ENCODE measurements at places on chromosomes 2 and 18. TPM values are rescaled to one million over a fixed set of nuclear protein-coding genes. Genes with fewer than 3 reads are reported as not detected.

The KLHL14 gene
- not detected for total RNA-seq

The FOXD4L1 gene
- 0.09 TPM for total RNA-seq

The TMEM131 gene
- 20.2 TPM for total RNA-seq

The SOX11 gene
- under 0.01 TPM for total RNA-seq

The LRRC30 gene
- not detected for total RNA-seq

The SCYGR4 gene
- total RNA-seq, result not detected

The C2orf80 gene
- total RNA-seq, result not detected

The TRAPPC12 gene
- total RNA-seq, result 52.3 TPM

The GPR45 gene
- not detected for total RNA-seq

The EVX2 gene
- under 0.01 TPM for total RNA-seq

The SCN2A gene
- total RNA-seq, result 0.43 TPM

The ADGRF3 gene
- total RNA-seq, result under 0.01 TPM

The GLI2 gene
- 11.3 TPM for total RNA-seq

The MC5R gene
- total RNA-seq, result not detected

The AQP12B gene
- not detected for total RNA-seq

The DNPEP gene
- total RNA-seq, result 106 TPM

The DPYSL5 gene
- not detected for total RNA-seq

The RAB6C gene
- total RNA-seq, result not detected

The ALK gene
- total RNA-seq, result under 0.01 TPM

The TLX2 gene
- total RNA-seq, result not detected

The MATN3 gene
- total RNA-seq, result 1.5 TPM

The APLF gene
- total RNA-seq, result 7.0 TPM

The YES1 gene
- total RNA-seq, result 68.6 TPM

The REG3G gene
- total RNA-seq, result not detected

The C1QL2 gene
- total RNA-seq, result not detected

The ZNF516 gene
- total RNA-seq, result 22.9 TPM

The MXD1 gene
- 5.8 TPM for total RNA-seq

The SERPINB10 gene
- not detected for total RNA-seq

The CXCR1 gene
- not detected for total RNA-seq

The DLX1 gene
- not detected for total RNA-seq

The CLIP4 gene
- total RNA-seq, result 94.0 TPM
